CD4-positive, alpha-beta T cell treated with Interleukin-6 at 100 ng/mL for 8 hours (primary cell): ENCODE measurements at places on chromosomes 6 and 20.
A peak's percentile ranks its signal among the peaks of the same experiment; 100 is the strongest.

DNA sequence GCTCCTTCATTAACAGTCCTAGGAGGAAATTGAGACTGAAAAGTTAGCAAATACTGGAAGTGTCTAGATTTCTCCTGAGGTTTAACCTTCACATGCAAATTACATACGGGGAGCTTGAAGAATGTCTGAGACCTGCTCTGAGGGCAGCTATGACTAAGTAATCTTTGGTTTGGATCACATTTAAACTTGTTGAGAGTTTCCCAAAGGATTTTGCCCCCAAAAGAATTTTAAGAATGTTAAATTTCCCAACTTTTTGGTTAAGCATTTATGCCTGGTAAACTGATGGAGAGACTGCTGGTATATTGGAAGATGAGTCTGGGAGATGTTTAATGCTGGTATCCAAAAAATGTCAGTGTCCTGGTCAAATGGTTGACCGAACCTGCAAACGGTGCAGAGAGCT, 97.0 kb downstream of the RREB1 start:
- DNase-seq: no peak

DNA sequence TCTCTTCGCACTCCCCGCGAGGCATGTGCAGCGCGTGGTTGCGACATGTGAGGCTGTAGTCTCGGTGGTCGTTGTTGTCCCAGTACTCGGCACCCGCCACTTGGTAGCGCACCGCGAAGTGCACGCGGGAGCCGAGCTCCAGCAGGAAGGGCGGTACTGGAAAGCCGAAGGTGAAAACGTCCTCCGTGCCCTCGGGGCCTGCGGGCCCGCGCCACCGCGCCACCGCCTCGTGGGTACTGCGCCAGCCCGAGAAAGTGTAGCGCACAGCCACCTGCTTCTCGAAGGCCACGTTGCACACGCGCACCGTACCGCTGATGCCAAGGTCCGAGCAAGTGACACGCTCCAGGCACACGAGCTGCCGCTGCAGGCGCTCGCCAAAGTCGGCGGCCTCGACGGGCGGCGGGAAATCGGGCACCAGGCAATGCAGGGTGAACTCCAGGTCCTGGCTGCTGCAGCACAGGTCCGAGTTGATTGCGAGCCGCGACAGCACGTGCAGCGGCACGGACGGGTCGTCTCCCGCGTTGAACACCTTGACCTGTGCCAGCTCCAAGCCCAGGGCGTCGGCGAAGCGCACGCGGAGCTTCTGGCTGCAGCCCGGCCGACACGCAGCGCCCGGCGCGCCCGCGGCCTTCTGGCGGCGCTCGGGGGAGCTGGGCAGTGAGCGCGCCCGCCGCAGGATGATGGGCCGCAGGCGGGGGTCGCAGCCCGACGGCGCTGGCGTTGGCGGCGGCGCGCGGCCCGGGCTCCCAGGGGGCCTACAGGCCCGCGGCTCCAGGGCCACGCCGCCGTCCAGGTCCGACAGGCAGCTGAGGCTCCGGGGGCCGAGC, 840 bp downstream of the PPP1R3D start:
- DNase-seq: no peak

- peak; percentile 62 for DNase-seq
These were observed 70.7 kb upstream of the PRSS16 start for GRCh38 chr6:27176523-27177484.

GRCh38 chr6:11663519-11663918, 115.1 kb downstream of the ADTRP start:
- no peak for DNase-seq

GRCh38 chr6:1053586-1053985, 258.3 kb upstream of the FOXQ1 start:
- no peak for DNase-seq

DNA sequence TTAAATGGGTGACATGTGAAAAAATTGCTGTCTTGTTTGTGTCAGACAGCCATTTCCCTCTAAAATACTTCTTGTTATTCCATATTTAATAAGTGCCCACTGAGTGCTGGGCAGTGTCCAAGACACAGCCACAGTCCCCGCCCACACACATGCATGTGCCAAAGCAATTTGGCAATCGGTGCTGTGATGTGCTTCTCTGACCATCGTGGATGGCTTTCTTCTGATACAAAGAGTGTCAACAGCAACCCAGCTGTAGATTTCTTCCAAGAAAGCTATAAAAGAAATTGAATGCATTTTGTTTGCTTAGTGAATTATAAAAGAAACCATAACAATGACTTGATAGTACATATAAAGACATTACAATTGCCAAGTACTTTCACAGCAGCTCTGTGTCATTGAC, 140.5 kb upstream of the ATXN1 start:
- no peak for DNase-seq

DNA sequence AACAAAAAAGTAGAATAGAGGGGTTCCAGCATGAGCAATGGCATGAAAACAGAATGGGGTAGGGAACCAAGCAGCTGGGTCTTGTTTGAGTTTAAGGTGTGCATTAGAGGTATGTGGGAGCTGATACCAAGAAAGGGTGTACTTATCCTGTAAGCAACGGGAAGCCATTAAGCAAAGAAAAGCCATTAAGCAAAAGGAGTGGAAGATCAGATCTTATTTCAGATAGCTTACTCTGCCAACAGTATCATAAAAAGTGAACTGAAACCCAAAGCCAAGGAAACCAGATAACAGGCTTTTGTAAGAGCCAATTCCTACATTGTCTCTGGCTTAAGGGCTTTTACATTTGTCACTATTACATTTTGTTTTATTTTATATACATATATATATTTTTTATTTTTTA, 21.3 kb upstream of the BEND6 start:
- no peak for DNase-seq

- DNase-seq: no peak
These were observed 96.2 kb downstream of the OTOR start for GRCh38 chr20:16844406-16844805.

- DNase-seq: no peak
These were observed 152.9 kb downstream of the AKAP7 start for GRCh38 chr6:131288214-131288613.

- DNase-seq: no peak
These were observed 155.4 kb upstream of the PLCB4 start for GRCh38 chr20:8913456-8913855.

GRCh38 chr6:37242429-37243052, 15.0 kb upstream of the TBC1D22B start:
- DNase-seq: no peak

DNA sequence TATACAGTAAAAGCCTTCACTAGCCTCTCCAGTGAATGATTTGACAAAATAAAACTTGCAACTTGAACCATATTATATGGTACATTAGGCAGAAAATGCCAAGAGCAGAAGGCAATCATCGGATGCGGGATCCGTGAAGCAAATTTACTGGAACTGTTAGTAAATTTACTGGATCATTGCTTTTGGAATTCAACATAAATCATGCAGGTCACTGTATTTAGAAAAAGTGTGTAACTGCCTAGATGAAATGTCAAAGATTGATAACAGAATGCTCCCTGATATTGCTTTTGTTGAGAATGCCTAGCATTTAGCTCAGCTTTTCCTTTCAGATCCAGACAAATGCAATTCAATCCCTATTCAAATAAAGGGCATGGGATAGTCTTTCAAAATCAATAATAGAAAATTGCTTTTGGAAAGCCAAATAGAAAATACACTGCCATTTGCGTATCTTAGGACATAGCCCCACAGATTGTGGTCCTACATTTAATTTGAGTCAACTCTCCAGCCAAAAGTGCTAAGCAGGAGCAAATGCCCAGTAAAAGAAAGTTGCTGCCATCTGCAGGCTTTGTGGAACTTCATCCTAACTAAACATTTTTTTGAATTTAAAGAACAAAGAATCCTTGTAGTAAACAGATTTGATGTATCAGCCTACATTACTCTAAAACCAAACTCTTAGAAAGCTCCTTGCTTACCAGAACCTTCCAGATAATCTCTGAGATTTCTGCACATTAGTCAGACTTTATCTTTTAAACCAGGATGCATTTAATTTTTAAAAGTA, 109.5 kb upstream of the HSF2 start:
- no peak for DNase-seq

DNA sequence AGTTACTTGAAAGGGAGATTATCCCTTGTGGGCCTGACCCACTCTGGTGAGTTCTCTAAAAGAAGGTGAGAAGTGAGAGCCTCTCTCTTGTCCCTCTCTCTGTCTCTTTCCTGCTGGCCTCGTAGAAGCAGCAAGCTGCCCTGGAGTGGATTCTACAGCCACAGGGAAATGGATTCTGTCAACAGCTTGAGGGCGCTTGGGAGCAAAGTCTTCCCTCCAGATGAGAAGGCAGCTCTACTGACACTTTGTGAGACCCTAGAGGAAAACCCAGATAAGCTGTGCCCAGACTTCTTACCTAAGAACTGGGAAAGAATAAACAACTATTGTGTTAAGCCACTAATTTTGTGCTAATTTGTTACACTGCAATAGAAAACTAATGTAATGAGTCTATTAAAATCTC, 39.9 kb downstream of the ANKRD60 start:
- DNase-seq: no peak

- DNase-seq: no peak
These were observed 61.4 kb downstream of the SYTL3 start for GRCh38 chr6:158711264-158711663.

GRCh38 chr6:151914484-151914883, 107.0 kb downstream of the ESR1 start:
- no peak for DNase-seq

- no peak for DNase-seq
These were observed 13.0 kb downstream of the ALDH8A1 start for GRCh38 chr6:134936931-134937330.

GRCh38 chr6:134819236-134819635, 130.7 kb downstream of the ALDH8A1 start:
- DNase-seq: no peak

- DNase-seq: no peak
These were observed 191.5 kb upstream of the BMP2 start for GRCh38 chr20:6575912-6576401.

GRCh38 chr6:123489589-123489988, 147.2 kb downstream of the TRDN start:
- no peak for DNase-seq

DNA sequence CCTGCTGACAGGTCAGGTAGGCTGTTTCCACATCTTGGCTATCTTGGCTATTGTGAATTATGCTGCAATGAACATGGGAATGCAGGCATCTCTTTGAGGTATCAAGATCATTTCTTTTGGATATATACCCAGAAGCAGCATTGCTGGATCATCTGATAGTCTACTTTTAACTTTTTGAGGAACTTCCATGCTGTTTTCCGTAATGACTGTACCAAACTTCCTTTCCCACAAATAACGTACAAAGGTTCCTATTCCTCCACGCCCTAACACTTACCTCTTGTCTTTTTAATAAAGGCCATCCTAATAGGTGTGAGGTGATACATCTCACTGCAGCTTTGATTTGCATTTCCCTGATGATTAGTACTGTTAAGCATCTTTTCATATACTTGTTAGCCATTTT, 338.7 kb upstream of the RUNX2 start:
- DNase-seq: no peak

GRCh38 chr20:50308513-50309279, 118.1 kb downstream of the CEBPB start:
- DNase-seq: no peak

DNA sequence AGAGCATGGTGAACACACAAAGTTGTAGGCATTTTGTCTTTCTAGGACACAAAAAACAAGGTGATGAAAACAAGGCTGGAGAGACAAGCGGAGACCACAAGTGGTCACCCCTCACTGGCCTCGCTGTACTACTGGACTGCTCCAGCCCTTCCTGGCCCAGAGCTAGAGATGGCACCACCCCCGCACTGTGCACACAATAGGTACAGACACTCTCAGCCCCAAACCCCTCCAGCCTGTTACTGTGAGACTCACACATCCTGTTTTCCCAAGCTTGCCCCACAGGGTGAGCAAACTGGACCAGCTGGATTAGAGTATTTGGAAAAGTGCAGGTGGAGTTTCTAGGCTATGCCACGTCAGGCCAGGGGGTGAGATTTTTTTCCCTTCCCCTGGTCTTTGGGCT, 8.4 kb upstream of the ZSWIM1 start:
- no peak for DNase-seq

- no peak for DNase-seq
These were observed at the start of gene DSP for GRCh38 chr6:7541175-7542064. Gene DSP, plus strand, starts transcription at chr6:7541671. Its CDS starts 245 bp downstream, at chr6:7541916.

DNA sequence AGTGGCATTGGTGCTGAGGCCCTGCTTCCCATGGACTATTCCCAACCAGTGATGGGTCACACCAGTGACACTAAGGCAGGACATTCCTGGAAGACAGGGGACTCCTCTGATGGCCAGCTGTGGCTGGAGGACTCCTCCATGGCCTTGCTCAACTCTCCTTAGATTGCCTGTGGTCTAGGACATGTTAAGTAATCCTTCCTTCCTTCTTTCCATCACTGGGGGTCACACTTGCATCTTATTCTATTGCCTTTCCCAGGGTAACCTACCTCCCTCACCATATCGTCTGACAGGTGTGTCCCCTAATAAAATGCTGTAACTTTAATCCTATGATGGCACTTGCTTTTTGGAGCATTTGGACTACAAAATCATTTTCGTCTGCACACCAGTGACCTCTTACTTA, 24.5 kb upstream of the HLA-A start:
- no peak for DNase-seq

DNA sequence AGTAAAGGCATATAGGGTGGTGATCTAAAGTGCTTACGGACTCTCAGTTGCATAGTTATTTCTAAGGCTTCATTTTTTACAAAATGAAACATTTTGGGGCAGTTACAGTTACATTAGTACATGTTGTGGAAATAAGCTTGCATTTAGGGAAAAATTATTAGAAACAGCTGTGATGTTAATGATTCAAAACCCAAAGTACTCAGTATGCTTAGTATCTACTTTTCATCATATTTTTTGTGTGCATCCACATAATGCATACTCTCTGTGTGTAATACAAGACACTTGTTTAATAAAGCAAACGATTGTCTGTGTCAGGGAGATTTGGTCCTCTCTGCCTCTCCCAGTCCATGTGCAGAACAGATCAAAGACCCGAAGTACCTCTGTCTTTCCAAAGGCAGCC, 11.4 kb upstream of the TBX18 start:
- no peak for DNase-seq

DNA sequence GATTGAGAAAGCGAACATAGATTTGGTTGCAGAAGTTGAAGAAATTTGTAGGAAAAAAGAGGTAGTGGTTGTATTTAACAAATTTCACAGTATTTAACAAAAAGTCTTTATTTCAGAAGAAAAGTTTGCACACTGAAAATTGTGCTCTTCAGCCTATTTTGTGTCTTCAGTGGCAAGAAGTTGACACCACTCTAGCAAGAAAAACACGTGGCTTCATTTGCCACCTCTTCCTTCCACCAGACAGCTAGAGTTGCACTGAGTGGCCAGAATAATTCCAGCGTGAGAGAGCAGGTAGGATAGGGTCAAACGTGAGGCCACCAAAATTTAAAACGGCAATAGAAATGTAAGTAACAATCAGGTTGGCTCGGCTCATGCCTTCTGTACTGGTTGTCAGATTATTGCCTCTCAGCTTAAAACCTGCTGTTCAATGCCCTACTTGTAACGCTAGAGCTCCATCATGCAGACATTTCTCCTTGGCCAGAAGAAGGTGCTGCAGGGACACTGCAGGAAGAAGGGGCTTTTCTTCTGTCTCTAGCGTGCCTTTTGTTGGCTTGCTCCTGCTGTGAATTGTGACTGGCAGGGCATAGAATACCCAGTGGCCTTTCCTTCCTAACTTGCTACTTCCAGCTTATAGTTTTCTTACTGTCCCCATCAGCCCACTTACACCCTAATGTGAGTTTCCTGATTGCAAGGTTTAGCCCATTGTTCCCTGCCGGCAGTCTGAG, 12.1 kb downstream of the TRAPPC3L start:
- DNase-seq: no peak

- DNase-seq: no peak
These were observed 104.8 kb upstream of the HDAC2 start for GRCh38 chr6:114075777-114076176.
